ENCODE measurements at places on chromosomes 12 and 14.

DNA sequence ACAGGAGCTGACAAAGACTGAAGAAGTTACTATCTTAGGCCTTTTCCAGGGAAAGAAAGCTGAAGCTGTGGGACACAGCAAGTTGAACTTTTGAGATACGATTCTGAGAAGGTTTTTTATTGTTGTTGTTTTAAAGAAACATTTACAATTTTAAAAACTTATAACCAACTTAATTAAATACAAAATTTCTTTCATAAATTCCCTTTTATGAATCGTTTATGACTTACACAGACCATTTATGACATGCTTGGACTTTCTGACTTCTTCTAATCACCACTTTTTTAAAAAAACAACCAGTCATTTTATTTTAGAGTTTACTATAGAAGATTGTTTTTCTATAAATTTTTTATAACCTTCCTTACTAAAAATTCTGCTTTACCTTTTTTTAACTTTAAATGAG lies 68.7 kb downstream of the DHRS2 start:
- DNase-seq: no peak

- no peak for DNase-seq
Observed at GRCh38 chr14:64474698-64475097, 9.4 kb downstream of the AKAP5 start.

DNA sequence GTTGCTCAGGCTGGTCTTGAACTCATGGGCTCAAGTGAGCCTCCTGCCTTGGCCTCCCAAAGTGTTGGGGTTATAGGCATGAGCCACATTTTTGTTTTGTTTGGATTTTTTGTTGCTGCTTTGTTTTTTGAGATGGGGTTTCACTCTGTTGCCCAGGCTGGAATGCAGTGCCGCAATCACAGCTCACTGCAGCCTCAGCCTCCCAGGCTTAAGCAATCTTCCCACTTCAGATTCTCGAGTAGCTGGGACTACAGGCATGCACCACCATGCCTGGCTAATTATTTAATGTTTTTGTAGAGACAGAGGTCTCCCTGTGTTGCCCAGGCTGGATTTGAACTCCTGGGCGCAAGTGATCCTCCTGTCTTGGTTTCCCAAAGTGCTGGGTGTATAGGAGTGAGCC lies 5.7 kb upstream of the PLEK2 start:
- no peak for DNase-seq

DNA sequence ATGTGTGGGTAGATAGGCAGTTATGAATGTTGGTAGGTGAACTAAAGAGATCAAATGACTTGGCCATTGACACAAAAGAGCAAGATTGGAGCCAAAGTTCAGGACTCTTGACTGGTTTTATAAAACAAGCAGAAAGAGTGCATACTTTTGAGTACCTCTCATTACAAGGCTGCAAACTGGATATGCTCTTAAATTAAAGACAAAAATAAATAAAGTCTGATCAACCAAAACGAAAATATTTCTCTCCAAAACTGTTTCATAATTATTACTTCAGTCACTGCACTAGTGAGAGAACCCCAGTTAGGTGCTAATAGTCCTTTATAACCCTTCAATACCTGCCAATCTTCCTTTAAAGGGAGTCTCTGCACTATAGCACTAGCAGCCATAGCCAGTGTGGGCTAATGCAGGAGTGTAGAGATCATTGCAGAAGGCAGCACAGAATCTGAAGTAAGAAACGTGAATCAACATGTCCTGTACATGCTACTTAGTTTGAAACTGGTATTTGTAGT lies 147.1 kb downstream of the FOXA1 start:
- no peak for DNase-seq

All from stimulated activated CD8-positive, alpha-beta memory T cell treated with anti-CD3 and anti-CD28 coated beads, Interleukin-2, amount 100 ng/mL, for 1 hour (primary cell).